ENCODE measurements at places on chromosomes 12 and 14.
A peak's percentile ranks its signal among the peaks of the same experiment; 100 is the strongest.

DNA sequence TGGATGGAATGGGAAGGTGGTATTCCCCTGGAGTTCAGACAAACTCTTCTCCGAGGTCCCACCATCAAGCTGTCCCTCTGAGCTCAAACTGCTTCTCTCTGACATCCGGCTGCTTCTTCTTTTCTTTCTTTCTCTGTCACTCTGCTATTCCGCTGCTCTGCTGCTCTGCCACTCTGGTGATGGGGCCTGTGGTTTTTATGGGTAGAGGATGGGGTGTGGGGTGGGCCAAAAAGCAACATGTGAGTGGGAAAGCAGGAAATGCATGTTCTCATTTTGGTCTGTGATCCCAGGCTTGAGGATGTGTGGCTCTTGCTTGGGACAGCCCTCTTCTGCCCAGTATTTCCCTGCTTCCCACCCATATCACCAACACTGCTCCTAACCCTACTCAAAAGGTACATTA, 30.6 kb downstream of the CLECL1 start:
- no peak for DNase-seq

- DNase-seq, result no peak
These were observed 30.1 kb downstream of the TCHP start for GRCh38 chr12:109930028-109930800.

DNA sequence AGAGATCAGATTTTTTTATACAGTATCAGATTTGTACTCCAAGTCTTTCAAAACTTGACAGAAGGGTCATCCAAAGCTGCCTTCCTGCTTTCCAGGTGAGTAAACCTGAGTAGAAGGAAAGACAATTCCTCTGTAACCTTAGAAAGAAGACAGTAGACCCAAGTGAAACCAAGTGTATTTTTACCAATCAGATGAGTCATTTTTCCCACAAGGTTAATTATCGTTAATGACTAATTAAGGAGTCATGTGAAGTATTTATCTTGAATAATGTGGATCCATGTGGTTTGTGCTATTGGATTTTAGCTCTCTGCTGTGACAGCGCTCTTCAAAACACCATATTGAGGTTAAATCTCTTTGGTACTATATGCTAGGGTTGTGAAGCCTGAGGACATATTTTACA, 74.0 kb upstream of the PELI2 start:
- no peak for DNase-seq

DNA sequence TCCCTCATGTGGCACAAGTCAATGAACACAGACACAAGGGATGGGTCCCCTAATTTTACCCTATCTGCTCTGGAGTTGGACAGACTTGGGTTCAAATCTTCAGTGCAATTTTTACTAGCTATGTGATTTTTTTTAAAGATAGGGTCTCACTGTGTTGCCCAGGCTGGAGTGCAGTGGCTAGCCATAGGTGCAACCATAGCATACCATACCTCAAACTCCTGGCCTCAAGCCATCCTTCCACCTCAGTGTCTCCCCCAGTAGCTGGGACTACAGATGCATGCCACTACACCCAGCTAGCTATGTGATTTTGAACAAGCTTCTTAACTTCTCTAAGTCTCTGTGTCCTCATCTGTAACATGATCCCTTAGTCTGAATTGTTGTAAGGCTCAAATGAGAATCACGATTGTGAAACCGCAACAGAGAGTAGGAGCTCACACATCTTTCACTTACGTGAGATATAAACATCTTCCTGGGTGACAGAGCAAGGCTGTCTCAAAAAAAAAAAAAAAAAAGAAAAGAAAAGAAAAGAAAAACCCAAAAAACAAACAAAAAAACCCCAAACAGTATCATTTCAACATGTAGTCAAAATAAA, 4.7 kb downstream of the CALCOCO1 start:
- no peak for DNase-seq

DNA sequence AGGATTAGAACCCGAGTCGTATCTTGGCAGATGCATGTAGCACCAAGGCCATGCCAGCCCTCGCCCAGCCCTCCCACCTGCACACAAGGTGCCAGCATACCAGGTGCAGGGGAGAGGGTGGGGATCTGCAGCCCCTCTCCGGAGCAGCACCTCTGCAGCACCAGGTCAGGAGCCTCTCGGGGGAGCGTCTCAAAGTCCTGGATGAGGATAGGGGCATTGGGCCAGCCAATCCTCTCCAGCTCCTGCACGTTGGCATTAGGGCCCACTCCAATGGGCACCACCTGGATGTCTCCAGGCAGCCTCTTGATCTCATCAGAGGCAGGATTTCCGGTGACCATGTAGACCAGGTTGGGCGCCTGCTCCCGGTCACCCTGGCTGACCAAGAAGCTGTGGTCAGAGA, 73.2 kb upstream of the ANO2 start:
- no peak for DNase-seq

DNA sequence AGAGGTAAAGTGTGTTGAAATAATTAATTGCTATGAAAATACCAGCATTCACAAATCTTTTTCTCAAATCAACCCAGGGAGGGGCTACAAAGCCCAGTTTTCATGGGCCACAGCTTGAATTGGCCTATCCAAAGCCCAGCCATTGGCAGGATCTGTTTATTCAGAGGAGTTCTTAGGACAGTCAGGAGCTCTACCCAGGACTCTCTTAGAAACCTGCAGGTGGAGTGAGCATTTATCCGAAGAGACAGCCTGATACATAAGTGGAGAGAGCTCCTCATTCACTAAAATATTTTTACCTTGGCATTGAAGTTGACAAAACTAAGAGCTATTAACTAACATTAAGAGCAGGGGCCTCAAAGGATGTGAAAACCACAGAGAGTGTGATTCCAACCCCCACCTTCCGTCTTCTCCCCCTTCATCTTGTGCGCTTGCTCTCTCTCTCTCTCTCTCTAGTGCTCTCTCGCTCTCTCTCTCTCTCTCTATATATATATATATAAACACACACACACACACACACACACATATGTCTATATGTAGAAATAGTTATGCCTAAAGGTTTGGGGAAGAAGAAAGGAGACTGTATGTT, 315.5 kb downstream of the SNAPC1 start:
- no peak for DNase-seq

- no peak for DNase-seq
These were observed 63.3 kb downstream of the ERC1 start for GRCh38 chr12:1054117-1054870.

GRCh38 chr14:34364201-34364600, 97.8 kb downstream of the SPTSSA start:
- no peak for DNase-seq

DNA sequence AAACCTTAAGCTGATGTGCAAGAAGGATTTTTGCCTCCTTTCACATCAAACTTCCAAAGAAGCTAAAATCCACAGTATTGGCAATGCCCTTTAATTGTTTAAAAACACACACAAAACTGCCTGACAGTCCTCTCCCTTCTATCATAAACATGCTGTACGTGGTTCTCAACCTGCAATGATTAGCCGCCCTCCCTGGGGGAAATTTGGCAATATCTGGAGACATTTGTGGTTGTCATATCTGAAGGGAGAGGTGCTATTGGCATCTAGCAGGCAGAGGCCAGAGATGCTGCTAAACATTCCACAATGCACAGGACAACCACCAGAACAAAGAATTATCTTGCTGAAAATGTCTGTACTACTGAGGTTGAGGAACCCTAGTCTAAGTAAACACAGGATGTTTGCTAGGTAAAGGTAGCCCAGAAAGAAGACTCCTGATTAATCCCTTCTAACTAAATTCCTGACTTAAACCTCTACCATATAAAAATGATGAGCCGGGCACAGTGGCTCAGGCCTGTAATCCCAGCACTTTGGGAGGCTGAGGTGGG, 1.2 kb downstream of the ACOT6 start:
- no peak for DNase-seq

DNA sequence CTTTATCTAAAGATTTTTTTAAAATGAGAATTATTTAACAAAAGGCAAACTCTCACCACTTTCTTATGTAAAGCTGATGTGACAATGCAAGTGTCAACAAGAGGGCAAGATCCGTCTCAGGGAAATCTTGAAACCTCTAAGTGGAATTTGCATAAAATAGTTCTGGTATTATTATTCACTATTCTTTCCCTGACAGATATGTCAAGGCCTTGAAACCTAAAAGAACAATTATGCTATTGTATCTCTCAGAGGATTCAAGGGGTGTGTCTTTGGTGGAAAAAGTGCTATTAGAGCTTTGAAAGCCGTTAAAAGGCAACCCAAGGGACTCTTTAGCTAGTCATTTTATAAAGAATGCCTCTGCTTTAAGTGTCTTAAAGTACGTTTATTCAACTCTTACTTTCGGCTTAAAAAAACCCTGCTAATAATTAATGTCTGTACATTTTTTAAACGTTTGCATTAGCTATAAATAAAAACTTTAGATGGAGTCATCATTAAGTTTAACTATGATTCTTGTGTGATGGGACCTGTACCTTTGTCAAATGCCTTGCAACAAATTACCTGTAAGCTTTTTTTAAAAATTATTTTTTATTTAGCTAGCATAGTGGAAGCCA, 585.5 kb downstream of the VRK1 start:
- DNase-seq, result no peak

DNA sequence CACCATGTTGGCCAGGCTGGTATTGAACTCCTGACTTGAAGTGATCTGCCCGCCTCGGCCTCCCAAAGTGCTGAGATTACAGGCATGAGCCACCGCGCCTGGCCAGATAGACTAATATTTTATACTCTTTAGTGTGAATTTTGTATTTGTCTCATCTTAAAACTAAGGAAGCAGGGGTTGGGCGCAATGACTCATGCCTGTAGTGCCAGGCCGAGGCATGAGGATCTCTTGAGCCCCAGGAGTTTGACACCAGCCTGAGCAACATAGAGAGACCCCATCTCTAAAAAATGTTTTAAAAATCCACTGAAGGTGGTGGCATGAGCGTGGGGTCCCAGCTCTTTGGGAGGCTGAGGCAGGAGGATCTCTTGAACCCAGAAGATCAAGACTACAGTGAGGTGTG, 9.0 kb downstream of the DYNC1H1 start:
- no peak for DNase-seq

GRCh38 chr12:32312049-32312670, 87.2 kb upstream of the FGD4 start:
- DNase-seq, result peak; percentile 33

GRCh38 chr12:117567644-117568216, 206.3 kb upstream of the NOS1 start:
- no peak for DNase-seq

- DNase-seq, result no peak
These were observed 35.5 kb downstream of the BORCS5 start for GRCh38 chr12:12392413-12392812.

- peak; percentile 46 for DNase-seq
These were observed 839 bp downstream of the SLC38A1 start for GRCh38 chr12:46267825-46268582.

DNA sequence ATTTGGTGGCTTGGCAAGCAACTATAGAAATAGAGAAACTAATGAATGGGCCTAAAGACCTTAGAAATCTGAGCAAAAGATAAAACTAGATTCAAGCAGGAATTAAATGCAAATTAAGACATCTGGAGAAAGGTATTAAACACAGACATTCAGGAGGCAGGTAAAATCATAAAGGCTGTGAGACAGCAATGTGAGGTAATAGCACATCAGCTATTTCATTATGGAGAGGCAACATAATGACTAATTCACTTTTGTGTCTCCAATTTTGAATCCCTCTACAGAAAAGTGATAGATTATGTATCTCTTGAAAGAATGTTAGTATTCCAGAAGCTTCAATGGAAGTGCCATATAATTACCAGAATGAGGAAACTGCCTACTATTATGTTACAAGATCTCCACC, 175.9 kb upstream of the LRIG3 start:
- no peak for DNase-seq

DNA sequence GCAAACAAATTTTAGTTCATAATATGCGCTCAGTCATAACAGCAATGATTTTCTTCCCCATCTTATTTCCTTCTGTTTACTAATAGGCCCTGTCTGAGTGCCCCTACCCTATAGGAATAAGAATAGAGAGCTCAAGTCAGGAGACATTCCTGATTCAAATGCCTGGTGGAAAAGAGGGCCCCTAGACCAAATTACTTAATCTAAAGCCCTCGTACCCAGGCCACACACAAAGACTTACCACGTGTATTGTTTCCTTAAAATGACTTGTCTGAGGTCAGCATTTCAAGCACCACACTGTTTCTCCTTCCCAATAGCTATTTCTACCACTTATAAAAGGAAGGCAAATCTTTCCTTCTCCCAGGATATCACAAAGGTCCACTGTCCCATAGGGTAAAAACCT, 314.9 kb upstream of the TMTC1 start:
- DNase-seq, result no peak

DNA sequence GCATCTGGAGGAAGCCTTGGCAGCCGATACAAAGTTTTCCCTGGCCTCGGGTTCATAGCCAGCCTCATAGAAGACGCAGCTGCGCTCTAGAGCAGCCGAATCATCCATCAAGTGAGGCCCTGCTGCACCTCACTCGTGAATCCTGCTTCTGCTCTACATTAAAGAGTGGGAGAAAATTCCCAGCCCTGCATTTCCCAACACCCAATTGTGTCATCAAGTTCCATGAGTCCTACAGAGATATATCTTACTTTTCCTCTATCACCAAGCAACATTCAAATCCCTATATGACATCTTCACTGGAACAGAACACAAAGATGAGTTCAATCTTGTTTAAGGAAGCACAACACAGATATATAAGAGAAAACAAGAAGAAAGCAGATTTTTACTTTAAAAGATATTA, 139.3 kb downstream of the TTC7B start:
- no peak for DNase-seq

- no peak for DNase-seq
These were observed 147.4 kb downstream of the BCL11B start for GRCh38 chr14:99124482-99125105.

DNA sequence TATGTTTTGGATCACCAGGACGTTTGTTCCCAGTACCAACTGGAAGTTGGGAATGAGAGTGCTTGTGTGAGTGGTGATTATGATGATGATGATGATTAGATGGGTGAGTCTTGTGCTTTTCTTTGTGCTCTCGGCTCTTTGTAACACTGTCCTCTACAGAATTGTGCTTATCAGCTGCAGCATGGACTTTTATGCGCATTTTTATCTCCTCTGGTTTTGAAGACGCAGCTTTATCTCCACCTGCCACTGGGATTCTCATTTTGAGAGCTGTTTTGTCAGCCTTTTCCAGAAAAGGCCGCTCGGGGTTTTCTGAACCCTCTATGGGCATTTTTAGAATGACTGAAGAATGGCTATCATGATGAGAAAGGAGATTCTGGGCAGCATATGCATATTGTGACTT, 11.5 kb upstream of the KANSL2 start:
- no peak for DNase-seq

- DNase-seq, result no peak
These were observed 63.5 kb downstream of the ST8SIA1 start for GRCh38 chr12:22271023-22271422.

- DNase-seq, result no peak
These were observed 41.7 kb downstream of the ZFC3H1 start for GRCh38 chr12:71621938-71622337.

- DNase-seq, result no peak
These were observed 112.7 kb downstream of the METTL25 start for GRCh38 chr12:82470906-82471512.
